ENCODE measurements at places on chromosomes 1 and 21.

DNA sequence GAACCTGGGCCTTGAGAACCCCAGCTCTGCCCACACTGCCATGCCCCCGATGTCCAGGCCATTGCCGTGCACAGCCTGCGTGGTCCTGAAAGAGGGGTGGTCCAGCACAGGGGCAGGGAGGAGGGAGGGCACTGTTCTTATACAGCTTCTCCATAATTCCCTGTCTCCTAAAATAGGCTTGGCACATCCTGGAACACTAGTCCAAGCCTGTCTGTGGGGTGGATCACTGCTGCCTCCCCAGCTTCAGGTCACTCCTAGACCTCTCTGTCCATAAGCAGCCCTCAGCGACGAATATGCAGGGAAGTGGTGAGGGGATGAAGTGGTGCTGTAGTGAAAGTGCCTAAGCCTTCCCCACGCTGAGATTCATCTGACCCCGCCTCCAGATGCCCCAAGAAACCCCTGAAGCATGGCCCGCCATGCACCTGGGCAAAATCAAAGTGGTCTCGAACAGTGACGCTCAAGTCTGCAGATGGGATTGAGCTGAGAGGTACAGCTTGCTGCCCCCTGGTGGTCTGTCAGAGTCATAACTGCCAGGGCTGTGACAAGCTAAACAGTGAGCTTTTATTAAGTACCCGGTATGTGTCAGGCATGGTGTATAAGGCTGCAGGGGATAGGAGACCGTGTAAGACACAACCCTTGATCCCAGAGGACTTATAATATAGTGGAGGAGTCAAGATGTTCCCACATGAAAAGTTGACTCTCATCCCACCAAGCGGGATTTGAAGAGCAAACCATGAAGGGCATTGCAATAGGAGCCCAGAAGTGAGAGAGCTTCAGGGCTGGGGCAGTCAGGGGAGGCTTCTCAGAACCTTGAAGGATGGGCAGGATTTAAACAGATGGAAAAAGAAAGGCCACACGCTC, 66.6 kb downstream of the FAM163A start:
- DNase-seq: no peak

DNA sequence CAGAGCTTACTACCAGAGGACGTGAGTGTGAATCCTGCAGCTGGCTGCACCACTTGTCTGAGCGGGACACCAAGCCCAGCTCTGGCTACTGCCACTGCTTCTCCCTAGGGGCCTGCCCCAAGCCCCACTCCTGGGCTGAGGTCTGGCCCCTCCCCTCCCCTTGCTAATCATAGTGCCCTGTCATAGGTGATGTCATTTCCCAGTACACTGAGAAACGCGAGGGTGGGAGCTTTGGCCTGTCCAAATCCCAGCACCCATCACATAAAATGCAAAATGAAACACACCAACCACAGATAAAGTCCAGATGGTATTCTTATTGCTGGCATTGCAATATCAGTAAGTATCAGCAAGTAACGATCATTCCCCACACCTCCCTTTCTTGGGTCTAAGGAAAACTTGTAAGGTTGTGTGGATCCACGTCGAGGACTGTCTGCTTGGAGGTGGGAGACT, 77.7 kb downstream of the TOMM20 start:
- no peak for DNase-seq

DNA sequence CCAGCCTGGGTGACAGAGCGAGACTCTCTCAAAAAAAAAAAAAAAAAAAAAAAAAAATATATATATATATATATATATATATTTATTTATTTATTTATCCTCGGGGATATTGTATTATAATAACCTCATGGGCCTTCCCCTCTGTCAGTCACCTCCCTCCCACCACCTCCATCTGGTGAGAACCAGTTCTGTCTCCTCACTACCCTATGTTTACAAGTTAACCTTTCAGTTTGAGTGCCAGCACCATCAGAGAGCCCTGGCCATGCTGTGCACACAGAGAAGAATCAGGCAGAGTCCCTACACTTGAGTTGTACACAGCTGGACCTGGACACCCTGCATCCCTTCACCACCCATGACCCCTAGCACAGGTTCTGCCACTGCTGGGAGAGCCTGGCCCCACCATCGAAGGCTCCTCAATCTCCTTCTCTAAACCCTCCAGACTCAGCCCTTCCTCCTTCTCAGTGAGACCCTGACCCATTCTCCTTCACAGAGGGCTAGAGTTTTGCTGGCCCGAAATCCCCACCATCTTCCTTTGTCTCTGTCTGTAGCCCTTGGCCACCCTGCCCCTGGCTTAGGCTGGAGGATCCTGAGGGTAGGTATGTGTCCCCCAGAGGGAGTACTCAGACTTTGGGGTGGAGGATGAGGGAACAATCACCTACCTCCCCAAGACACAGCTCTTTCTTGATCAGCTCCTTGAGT, 1.2 kb downstream of the S100A5 start:
- DNase-seq: no peak

DNA sequence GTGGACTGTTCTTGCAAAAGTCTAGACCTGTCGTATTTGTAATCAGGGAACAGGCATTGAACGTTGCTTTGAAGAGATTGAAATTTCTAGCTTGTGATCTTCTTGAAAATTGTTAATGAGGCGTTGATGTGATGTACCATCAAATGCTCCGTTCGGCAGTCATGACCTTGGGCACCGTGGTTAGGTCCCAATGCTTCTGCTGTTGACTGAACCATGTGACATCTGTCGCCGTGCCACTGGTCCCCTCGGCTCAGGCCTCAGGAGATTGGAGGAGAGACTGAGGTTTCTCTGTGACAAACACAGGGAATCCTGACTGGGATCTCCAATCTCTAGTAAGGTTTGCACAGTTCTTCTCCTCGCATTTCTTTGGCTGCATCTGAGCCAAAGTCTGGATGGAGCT, 18.1 kb upstream of the KCNAB2 start:
- DNase-seq: no peak

DNA sequence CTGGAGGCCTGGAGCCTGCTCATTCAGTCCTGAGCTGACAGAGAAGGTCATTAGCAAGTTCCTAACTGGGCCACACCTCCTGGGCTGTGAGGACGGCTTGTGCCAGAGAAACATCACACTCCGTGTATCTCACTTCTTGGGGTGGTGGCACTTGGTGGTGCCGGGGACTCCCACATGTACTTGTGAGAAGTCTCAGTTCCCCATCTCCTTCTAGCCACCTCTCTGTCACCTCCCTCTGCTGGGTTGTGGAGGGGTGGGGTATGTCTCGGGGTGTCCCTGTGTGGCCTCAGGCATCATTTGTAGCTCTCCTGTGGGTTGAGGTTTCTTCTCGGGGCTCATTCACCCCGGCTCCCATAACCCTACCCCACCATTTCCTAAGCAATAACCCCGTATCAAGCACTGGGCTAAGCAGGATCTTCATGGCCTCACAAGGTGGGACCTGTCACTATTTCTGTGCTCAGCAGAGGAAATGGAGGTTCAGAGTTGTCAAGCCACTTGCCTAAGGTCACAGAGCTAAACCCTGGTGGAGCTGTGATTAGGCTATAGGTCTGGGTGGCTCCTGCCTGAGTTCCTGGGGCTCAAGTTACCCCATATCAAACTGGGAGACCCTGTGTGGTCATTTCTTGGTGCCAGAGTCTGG, 62.5 kb downstream of the UBIAD1 start:
- no peak for DNase-seq

DNA sequence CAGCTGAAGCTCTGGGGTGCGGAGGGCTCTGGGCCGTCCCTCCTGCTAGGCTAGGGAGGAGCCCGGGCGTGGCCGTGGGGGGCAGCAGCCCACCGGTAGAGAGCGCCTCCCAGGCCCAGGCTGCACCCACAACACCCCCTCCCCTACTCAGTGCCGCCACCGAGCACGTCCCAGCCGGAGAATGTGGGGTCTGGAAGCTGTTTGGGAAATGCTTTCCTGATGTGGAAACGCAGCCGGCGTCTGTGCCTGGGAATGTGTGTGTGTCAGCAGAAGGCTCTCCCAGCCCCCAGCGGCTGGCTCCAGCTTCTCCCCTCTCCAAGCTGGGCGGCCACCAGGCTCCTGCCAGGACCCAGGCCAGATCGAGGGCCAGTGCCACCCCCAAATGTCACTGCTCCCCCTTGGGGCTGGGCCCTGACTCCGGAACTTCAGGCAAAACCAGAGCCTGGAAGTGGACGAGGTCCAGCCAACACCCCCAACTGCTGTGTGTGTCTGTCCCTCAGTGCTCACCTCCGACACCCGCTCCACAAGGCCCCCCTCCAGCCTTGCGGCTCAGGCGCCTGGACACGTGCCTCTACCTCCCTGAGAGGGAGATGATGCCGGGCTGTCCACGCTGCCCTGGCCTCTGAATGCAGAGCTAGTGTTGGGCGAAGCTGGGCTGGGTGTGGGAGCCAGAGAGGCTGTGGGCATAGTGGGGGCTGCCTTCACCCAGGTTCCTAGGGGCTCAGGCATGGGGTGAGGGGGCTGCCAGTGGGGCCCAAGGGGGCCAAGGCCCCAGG, 74.7 kb downstream of the MEGF6 start:
- no peak for DNase-seq

GRCh38 chr1:207321790-207322645, 540 bp downstream of the CD55 start:
- DNase-seq: no peak

DNA sequence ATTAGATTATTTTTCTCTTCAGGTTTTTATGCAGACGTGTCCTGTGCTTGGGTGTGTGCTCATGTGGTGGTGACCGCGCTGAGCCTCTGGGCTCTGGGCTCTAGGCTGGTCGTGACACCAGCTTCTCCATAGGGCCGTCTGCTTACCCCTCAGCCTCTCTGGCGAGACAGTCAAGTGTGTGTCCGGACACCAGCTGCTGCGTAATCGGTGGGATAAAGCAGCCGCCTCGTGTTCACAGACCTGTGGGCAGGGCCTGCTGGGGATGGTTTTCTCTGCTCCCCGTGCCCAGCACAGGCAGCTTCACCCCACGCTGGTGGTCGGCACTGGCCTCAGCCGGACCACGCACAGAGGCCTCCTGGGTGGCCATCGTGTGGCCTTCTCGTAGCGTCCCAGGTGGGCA, 33.6 kb upstream of the DIP2A start:
- no peak for DNase-seq

- no peak for DNase-seq
Observed at GRCh38 chr1:31617916-31618746, 642 bp downstream of the HCRTR1 start.

GRCh38 chr1:112638110-112638428, 18.4 kb downstream of the CAPZA1 start:
- DNase-seq: no peak

DNA sequence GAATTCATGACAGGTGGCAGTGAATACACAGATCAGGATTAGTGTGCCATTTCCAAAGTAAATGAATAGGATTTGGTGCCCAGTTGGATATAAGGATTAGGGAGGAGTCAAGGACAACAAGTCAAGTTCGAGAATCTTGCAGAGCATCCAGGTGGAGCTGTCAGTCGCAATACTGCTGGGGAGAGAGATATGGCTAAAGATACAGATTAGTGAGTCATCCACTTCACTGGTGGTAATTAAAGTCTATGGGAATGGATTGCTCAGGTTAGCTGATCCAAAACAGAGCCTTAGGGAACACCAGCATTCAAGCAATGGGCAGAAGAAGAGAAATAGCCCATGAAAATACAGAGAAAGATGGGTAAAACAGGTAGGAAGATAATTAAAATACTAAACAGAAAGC, 26.8 kb downstream of the BCAS2 start:
- DNase-seq: no peak

- no peak for DNase-seq
Observed at GRCh38 chr1:54668567-54668966, 27.0 kb downstream of the MROH7 start.

DNA sequence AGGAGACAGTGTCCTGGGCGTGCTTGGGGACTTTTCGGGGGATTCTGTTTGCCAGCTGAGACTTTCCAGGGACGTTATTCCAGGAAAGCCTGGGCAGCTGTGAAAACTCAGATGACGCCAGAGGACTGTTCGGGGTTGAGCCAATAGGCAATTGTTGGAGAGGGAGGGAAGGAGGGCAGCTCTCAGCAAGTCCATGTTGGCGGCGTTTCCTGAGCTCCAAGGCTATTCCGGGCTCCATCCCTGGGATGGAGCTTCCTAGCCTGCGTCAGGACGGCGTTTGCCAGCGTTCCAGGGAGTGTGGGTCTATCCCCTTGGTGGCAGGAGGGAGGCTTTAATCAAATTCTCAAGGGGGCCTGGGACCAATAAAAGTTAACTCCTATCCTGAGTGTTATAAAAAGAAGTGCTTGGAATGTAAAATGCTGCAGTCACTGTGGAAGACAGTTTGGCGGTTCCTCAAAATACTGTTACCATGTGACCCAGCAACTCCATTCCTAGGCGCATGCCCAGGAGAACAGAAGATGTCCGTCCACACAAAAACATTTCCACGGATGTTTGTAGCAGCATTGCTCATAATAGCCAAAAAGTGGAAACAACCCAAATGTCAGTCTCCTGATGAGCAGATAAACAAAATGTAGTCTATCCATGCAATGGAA, 15.2 kb downstream of the SLC27A3 start:
- DNase-seq: no peak

DNA sequence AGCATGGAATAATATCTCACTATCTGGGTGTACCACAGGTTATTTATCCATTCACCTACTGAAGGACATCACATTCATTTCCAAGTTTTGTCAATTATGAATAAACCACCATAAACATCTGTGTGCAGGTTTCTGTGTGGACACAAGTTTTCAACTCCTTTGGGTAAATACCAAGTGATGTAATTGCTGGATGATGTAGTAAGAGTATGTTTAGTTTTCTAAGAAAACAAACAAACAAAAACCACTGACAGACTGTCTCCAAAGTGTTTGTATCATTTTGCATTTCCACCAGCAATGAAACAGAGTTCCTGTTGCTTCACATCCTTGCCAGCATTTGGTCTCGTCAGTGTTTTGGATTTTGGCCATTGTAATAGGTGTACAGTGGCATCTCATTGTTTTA, 435.7 kb upstream of the PROX1 start:
- DNase-seq: no peak

DNA sequence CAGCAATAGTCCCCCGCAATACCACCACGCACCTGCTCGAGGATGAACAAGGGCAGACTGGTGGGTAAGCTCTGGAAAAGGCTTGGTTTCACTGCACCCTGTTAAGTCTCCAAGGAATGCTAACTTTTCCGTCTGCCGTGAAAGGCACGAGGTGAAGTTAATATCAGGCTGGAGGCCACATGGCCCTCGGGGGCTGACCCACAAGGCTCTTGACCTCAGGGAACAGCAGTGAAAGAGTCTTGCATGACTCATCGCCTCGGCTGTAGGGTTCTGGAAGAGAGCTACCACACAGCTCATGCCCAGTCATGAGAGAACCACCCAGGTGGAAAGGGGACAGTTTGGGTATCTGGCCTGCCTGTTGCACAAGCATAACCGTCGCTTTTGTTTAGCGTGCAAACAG, 24.7 kb downstream of the SCCPDH start:
- DNase-seq: no peak

GRCh38 chr1:245306628-245307410, 152.0 kb downstream of the KIF26B start:
- no peak for DNase-seq

GRCh38 chr1:161949548-161949947, 74.1 kb downstream of the OLFML2B start:
- DNase-seq: no peak

DNA sequence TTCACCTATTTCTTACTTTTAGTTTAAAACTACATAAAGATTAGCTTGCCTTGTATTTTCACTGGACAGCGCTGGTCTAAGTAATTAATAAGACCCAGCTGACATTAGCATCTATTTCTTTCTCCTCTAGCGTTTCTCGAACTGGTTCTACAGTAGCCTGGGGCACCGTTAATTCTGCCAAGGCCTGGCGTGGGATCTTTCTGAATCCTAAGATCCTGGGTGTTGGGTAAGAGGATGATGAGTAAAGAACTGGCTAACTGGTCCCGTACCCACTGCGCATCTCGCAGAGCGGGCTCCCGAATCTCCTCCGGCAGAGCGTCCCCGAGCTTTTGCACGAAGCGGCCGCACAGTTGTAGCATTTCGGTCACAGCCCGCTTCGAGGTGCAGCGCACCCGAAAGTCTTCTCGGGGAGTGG, 309 bp downstream of the NSL1 start:
- DNase-seq: no peak
